PC-3 (cell line): ENCODE measurements at places on chromosomes 5 and 9.
A peak's percentile ranks its signal among the peaks of the same experiment; 100 is the strongest.

DNA sequence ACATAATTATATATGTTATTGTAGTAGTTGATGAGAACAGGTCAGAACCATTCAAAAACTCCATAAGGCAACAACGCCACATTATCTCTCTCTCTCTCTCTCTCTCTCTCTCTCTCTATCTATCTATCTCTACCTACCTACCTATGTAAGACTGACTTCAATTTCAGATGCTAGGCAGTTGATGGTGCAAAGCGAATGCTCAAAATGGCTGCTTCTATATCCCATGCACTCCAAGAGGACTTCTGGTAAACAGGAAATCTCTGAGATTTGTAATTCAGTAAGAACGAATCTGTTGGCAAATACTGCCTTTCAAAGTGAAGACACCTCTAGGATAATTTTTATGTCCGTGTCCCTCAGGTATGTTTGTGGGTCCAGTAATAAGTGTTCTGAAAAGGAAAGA is 43.7 kb downstream of the MEF2C start:
- no peak for DNase-seq

- no peak for DNase-seq
Observed at GRCh38 chr9:127975376-127976315, 5.1 kb downstream of the EEIG1 start.

DNA sequence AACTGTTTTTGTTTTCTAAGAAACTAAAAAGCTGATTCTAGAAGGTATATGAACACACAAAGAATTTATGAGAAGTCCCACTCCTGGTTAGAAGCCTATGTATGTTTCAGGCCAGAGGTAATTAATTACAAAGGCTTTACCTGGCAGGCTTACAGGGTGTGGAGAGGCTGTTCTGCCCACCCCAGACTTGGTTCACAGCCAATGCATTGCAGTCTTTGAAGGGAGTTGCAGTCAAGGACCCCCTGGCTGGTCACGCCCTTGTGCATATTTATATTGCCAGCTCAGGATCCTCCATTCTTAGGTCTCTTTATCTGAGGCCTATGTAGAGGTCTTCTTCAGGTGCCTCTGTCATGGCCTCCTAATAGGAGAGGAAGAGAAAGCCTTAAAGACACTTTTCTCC is 13.6 kb upstream of the PRSS3 start:
- DNase-seq: no peak

DNA sequence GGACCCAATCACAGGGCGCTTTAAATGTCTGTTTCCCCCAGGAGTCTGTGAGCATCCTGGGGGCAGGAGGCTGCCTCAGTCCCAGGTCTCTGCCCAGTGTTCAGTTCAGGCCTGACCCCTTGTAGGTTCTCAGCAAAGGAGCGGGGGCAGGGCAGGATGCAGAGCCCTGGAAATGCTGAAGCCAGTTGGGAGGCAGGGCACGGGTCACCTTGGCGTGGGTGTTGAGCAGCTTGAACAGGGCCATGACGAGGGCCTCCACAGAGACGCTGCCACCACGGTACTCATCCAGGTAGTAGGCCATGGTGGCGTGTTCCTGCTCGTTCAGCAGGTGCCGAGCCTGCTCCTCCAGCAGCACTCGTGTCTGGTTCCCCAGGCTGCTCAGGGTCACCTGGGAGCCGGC is 36.3 kb upstream of the AKNA start:
- DNase-seq: no peak

GRCh38 chr9:73807952-73808351 is 656.3 kb downstream of the ANXA1 start:
- no peak for DNase-seq

DNA sequence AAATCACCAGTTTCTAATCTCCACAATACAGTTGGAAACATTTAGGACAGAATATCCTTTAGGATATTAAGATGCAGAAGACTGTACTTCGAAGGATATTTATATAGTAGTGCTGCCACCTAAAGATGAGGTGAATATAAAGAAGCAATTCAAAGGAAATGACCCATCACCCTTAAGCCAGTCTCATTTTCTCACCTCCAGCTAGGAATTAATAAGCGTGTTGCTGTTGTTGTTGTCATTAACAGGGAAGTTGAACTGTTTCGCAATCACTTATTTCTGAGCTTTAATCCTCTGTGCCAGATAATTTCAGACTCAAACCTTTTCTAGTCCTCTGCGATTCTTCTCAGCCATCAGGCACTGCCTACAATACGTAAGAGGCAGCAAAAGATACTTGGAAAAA is 7.8 kb upstream of the PURA start:
- no peak for DNase-seq

- DNase-seq: no peak
Observed at GRCh38 chr9:84554069-84554664, 115.4 kb upstream of the NTRK2 start.

GRCh38 chr5:128402506-128402905 is 135.5 kb downstream of the FBN2 start:
- DNase-seq: no peak

GRCh38 chr5:53298841-53299240 is 181.6 kb upstream of the FST start:
- DNase-seq: no peak

DNA sequence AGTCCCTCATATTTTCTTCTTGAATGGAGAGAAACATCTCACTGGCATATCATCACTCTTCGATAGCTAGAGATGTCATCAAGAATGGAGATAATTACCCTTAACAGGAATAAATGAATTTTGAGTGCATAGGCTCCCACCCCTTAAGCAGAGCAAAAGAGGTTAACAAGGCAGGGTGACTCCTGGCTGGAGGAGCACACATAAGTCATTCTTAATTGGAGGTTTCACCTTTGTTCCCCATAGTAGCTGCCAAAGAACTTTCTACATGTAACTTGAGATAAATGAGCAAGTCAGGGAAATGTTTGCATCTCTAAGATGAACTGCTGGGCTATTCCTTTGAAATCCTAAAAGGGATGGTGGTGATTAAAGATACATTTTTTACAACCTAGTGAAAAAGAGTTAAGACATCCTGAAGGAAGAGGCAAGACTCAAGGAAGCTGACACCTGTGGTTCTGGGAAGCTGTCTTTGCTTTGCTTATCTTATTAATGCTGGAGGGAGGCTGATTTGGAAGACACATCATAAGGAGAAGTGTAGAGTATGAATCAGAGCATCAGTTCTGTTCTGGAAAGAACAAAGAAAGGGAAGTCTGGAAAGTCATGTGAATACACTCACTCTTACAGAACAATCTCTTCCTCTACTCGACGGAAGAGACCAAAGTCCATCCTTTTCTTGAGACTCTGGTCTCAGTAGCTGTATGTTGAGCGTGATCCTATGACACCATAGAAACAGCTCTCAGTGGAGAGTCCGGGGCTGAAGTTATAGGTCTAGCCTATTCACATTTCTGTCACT is 326.3 kb downstream of the OSTF1 start:
- no peak for DNase-seq

- DNase-seq: no peak
Observed at GRCh38 chr9:14554886-14555285, 138.3 kb downstream of the ZDHHC21 start.

DNA sequence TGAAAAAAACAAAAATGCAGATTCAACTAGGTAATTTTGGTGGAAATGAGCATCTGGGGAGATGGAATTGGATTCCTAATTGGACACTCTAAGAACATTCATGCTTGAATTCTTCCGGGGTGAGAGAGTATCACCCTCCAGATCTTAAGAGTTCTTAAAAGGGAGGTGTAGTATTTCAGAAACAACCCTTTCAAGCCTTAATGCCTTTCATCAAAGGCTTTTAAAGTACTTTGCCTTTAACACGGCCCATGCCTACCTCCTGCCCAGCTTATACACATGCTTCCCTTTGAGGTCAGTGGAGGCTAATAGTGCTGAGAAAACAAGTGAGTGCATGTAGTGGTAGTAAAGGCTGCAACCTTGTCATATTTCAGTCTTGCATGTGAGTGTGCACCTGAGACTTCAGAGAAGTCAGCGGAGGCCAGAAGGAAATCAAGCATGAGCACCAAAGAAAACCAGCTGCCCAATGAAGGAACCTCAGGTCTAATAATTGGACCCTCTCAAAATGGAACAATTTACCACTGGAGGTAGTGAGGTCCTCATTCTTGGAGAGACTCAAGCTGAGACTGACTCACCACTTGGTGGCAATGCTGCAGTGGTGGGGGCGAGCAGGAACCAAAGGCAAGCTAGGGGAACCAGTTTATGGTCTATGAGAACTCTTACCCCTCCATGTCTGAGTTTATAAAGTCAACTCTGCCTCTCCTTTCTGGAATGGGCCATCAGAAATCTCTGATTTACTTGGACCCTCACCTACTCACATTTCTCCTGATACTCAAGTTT is 98.4 kb upstream of the GDNF start:
- no peak for DNase-seq

- DNase-seq: no peak
Observed at GRCh38 chr5:54534191-54535004, 16.8 kb downstream of the SNX18 start.

GRCh38 chr9:6184749-6185645 is 30.6 kb upstream of the IL33 start:
- no peak for DNase-seq

- DNase-seq: no peak
Observed at GRCh38 chr5:169566202-169566601, 17.4 kb upstream of the SPDL1 start.

DNA sequence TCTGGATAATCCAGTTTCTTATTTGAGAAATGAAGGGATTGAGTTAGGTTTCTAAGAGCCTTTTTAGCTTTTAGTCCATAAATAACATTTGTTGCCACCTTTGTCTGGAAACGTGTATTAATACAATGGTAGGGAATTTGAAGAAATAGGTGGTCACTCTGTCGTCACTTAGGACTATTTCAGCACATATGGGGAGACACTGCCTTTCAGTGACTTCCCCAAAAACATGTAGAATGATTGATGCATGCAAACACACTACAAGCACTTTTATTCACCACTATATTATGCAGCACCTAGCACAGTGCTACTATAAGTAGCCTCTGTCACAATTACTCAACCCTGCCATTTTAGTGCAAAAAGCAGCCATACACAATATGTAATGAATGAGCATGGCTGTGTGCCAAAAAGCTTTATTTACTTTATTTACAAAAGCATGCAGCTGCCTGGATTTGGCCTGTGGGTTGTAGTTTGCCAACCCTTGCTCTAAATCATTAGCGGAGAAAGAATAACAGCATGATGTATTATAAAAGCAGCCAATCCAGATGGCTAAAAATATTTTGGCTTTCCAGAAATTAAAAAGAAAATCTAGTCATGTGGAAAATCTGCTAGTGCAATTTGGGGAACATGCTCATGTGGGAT is 154.2 kb upstream of the HMHB1 start:
- peak; percentile 72 for DNase-seq

- no peak for DNase-seq
Observed at GRCh38 chr5:1448511-1449011, 3.3 kb upstream of the SLC6A3 start.

- no peak for DNase-seq
Observed at GRCh38 chr5:126718236-126718868, 58.6 kb upstream of the LMNB1 start.

GRCh38 chr9:133280392-133280791 is 5.4 kb upstream of the ABO start:
- DNase-seq: no peak

DNA sequence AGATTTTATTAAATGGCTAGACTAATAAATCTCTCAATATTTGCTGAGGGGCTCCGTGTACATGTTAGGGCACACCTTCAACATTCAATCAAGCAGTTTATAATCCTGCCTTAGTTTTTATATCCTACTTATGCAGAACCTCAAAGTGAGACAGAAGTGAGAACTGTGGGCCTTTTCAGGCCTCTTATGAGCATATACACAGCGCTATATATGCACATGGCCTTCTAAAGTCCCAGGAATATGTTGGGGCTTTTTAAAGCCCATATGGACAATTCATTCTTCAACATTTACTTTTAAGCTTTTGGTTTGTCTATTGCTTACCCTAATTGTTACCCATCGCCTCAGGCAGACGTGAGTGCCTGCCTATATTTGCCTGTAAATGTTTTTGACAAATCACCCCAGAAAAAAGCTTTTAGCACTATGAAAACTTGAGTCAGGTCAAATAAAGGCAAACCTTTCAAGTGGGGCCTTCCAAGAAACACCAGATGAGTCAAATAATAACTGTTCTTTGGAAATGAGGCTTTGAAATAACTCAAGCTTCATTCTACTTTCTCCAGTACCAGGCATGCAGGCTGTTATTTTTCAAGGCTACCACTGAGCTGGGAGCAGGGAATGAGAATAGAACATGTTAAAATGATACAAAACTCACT is 58.2 kb downstream of the ESM1 start:
- no peak for DNase-seq

- DNase-seq: no peak
Observed at GRCh38 chr9:135376511-135377265, 102.9 kb upstream of the PPP1R26 start.

- DNase-seq: peak; percentile 79
Observed at GRCh38 chr9:6827439-6828145, 69.8 kb downstream of the KDM4C start.

DNA sequence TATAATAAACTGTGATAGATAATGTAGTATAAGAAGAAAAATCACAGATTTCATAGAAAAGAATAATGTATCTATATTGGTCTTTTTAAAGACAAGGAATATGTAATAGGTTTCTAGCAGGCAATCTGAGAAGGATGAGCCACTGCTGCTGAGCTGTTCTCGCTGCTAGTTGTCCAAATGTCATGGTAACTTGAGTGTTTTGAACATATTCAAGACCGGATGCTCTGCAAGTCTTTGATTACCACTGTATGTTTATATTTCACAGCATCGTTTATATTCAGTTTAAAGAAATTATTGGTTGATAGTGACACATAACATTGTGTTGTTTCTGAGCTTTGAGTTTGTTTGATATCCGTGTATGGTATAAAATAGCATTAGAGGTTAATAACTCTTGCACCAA is 9.6 kb downstream of the C5orf47 start:
- no peak for DNase-seq

GRCh38 chr9:83588256-83588655 is 34.7 kb upstream of the IDNK start:
- DNase-seq: no peak

GRCh38 chr5:141598391-141599345 is 20.1 kb downstream of the DIAPH1 start:
- DNase-seq: no peak

- no peak for DNase-seq
Observed at GRCh38 chr9:4430432-4431261, 59.6 kb upstream of the SLC1A1 start.

- no peak for DNase-seq
Observed at GRCh38 chr5:137441476-137441875, 57.6 kb downstream of the SPOCK1 start.

GRCh38 chr5:59116231-59116865 is 533.5 kb downstream of the RAB3C start:
- DNase-seq: no peak

GRCh38 chr5:137921931-137922330 is 32.7 kb downstream of the PKD2L2 start:
- DNase-seq: peak; percentile 41

- peak; percentile 52 for DNase-seq
Observed at GRCh38 chr5:130050585-130050984, 146.3 kb downstream of the CHSY3 start.

- DNase-seq: no peak
Observed at GRCh38 chr5:116738615-116739261, 164.1 kb upstream of the SEMA6A start.

DNA sequence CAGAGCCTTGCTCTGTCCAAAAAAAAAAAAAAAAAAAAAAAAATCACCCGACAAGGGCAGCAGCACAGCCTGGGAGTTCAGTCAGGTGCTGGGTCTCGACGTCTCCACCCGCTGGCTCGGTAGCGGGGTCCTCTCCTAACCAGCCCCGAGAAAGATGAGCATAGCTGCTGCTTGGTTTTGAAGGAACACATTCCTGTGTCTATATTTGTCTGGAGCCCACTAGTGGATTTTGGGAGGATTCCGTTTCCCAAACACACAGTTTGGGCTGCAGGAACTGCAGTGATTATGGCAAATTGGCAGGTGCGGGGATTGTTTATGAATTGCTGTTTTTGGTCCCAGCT is 1.2 kb downstream of the OTULINL start:
- DNase-seq: peak; percentile 45
